Activated CD4-positive, alpha-beta T cell treated with anti-CD3 and anti-CD28 coated beads, Interleukin-2, amount 10 ng/mL, durations not matched to agents 7 days and 5 days (primary cell): ENCODE measurements at places on chromosomes 13 and 19. TPM values are rescaled to one million over a fixed set of nuclear protein-coding genes. Genes with fewer than 3 reads are reported as not detected.

The STXBP2 gene
- 158 TPM for total RNA-seq

The C19orf33 gene
- total RNA-seq, result not detected

The BEST2 gene
- total RNA-seq, result not detected

The IL17D gene
- not detected for total RNA-seq

The ANKLE1 gene
- 1.7 TPM for total RNA-seq

The LGALS7B gene
- total RNA-seq, result not detected

The GNG7 gene
- 1.1 TPM for total RNA-seq

The SERP2 gene
- not detected for total RNA-seq

The ALOX5AP gene
- total RNA-seq, result 88.7 TPM

The DBP gene
- total RNA-seq, result 25.8 TPM

The PTGIR gene
- 14.0 TPM for total RNA-seq

The RFPL4A gene
- not detected for total RNA-seq

The CCDC61 gene
- total RNA-seq, result 26.5 TPM

The SLC25A41 gene
- 0.42 TPM for total RNA-seq

DNA sequence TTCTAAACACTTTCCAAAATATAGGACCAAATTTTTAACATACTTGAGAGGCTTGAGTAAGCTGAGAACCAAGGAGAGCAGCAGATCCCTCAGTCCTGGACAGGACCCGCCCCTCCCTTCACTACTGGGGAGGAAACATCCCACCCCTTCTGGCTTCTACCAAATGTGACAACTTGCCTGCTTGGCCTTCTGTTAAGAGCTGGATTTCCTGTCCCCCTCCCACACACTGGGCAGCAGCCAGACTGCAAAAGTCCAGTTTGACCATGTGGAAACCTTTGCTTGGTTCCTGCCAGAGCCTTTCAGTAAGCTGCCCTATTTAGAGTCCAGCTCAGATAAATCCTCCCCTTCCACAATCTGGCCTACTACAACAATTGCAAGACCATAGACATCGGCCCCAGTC is 84.3 kb downstream of the FGF14 start:
- H3K27ac ChIP-seq, result no peak overlapping the region
- no peak overlapping the region for H3K4me3 ChIP-seq
- no peak for DNase-seq
- H3K36me3 ChIP-seq, result no peaks in the 10 kb centered on the region
- peaks cover 2% of the 10 kb centered on the region for H3K27me3 ChIP-seq

GRCh38 chr13:102772042-102772425 is 1.6 kb downstream of the TEX30 start:
- H3K4me1 ChIP-seq, result peaks cover 54% of the 10 kb centered on the region
- H3K27ac ChIP-seq, result peak overlapping the region; percentile 97
- peaks cover 2% of the 10 kb centered on the region for H3K27me3 ChIP-seq
- H3K4me3 ChIP-seq, result peak overlapping the region; percentile 88

GRCh38 chr13:34733721-34734120 is 208.3 kb upstream of the NBEA start:
- no peaks in the 10 kb centered on the region for H3K36me3 ChIP-seq
- no peak for DNase-seq
- no peak overlapping the region for H3K4me3 ChIP-seq
- no peaks in the 10 kb centered on the region for H3K27me3 ChIP-seq
- H3K4me1 ChIP-seq, result no peaks in the 10 kb centered on the region

- H3K27me3 ChIP-seq, result no peaks in the 10 kb centered on the region
- H3K4me1 ChIP-seq, result peaks cover 44% of the 10 kb centered on the region
- peaks cover 8% of the 10 kb centered on the region for H3K36me3 ChIP-seq
- H3K27ac ChIP-seq, result peak overlapping the region; percentile 99
These were observed 1.0 kb upstream of the DBP start for GRCh38 chr19:48637948-48638830.

- no peak overlapping the region for H3K4me3 ChIP-seq
- H3K4me1 ChIP-seq, result no peaks in the 10 kb centered on the region
- DNase-seq, result no peak
- no peak overlapping the region for H3K27ac ChIP-seq
These were observed 189.0 kb downstream of the LACC1 start for GRCh38 chr13:44068737-44069136.

GRCh38 chr13:32031815-32032370 is 319 bp downstream of the FRY start:
- DNase-seq, result no peak
- H3K27me3 ChIP-seq, result no peaks in the 10 kb centered on the region

- no peak overlapping the region for H3K27ac ChIP-seq
- peaks cover 75% of the 10 kb centered on the region for H3K36me3 ChIP-seq
- no peak for DNase-seq
- H3K27me3 ChIP-seq, result no peaks in the 10 kb centered on the region
These were observed 28.8 kb downstream of the ZNF333 start for GRCh38 chr19:14718522-14719116.

- no peaks in the 10 kb centered on the region for H3K27me3 ChIP-seq
- no peak for DNase-seq
These were observed 2.8 kb upstream of the IFI30 start for GRCh38 chr19:18170714-18171255.

DNA sequence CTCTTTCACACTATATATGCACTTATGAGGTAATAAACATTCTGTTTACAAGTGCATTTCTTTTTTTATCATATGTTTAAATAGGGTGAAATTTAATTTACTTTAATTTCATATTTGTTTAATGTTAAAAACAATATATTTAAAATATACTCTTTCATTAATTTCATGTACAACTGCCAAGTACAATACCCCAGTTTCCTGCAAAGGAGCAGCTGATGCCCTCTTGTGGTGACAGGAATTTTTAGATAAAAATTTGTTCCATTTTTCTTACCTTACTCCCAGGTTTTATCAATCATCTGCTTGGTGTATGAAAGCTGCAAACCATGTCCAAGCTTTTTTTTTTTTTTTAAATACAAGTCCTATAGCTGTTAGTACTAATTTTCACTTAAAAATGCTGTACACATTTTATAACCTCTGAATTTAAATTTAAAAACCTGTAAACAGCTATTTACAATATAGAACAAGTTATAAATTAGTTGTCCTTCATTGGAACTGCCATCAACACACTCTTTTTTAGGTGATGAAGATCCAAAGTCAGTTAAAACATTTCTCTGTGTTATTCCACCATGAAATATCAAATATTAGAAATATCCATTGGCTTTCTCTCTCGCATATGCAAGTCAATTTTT is 4.9 kb downstream of the PCDH20 start:
- H3K4me1 ChIP-seq, result no peaks in the 10 kb centered on the region
- no peak overlapping the region for H3K27ac ChIP-seq
- H3K4me3 ChIP-seq, result no peak overlapping the region
- H3K36me3 ChIP-seq, result no peaks in the 10 kb centered on the region
- DNase-seq, result no peak

GRCh38 chr13:90455823-90456222 is 891.7 kb upstream of the MIR17HG start:
- H3K4me3 ChIP-seq, result no peak overlapping the region
- no peak for DNase-seq
- H3K36me3 ChIP-seq, result no peaks in the 10 kb centered on the region
- H3K4me1 ChIP-seq, result no peaks in the 10 kb centered on the region

GRCh38 chr19:40791349-40791748 is 7.6 kb upstream of the EGLN2 start:
- H3K27me3 ChIP-seq, result no peaks in the 10 kb centered on the region
- peaks cover 9% of the 10 kb centered on the region for H3K4me1 ChIP-seq
- H3K36me3 ChIP-seq, result peaks cover 24% of the 10 kb centered on the region
- no peak overlapping the region for H3K4me3 ChIP-seq
- H3K27ac ChIP-seq, result no peak overlapping the region

- no peak overlapping the region for H3K4me3 ChIP-seq
- no peaks in the 10 kb centered on the region for H3K36me3 ChIP-seq
- H3K27ac ChIP-seq, result no peak overlapping the region
- no peaks in the 10 kb centered on the region for H3K27me3 ChIP-seq
- H3K4me1 ChIP-seq, result peaks cover 10% of the 10 kb centered on the region
- no peak for DNase-seq
These were observed 65.1 kb downstream of the SIAH3 start for GRCh38 chr13:45786293-45786920.
